Activated CD4-positive, alpha-beta T cell treated with anti-CD3 and anti-CD28 coated beads, Interleukin-2, amount 10 ng/mL, durations not matched to agents 7 days and 5 days (primary cell): ENCODE measurements at places on chromosomes 5 and 9. TPM values are rescaled to one million over a fixed set of nuclear protein-coding genes. Genes with fewer than 3 reads are reported as not detected.

GRCh38 chr9:130869250-130869649 is 27.4 kb downstream of the QRFP start:
- no peak for DNase-seq

- no peak for DNase-seq
Measured at GRCh38 chr9:21605489-21605931, 123.4 kb upstream of the IFNE start.

- DNase-seq = peak; percentile 16
Measured at GRCh38 chr9:88991066-88992034, at the start of gene S1PR3. TSS of gene S1PR3 (plus strand) at chr9:88991468. CDS start at chr9:89001201, 9,733 bp downstream.

DNA sequence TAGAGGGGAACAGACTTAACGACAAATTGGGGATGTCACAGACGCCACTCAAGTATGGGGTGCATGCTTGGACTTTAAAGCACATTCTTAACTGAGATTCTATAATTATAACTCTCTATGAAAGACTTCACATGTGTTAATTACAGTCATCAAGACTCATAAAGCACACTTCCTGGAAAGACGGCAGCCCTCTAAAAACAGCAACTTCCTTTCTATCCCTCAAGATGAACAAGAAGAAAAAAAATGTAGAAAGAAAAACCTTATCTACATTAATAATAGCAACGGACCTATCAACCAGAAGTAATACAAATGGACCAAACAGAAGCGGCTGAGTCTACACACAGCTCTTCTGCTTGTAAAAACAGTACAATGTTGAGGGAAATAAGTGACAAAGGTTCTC is 21.2 kb downstream of the GNAQ start:
- DNase-seq = no peak

The N4BP3 gene
- 1.3 TPM for total RNA-seq

GRCh38 chr9:34984049-34984448 is 5.5 kb upstream of the DNAJB5 start:
- peak; percentile 41 for DNase-seq

- no peak for DNase-seq
Measured at GRCh38 chr9:2524601-2525000, 97.0 kb upstream of the VLDLR start.

GRCh38 chr9:138075961-138076649 is 198.5 kb downstream of the CACNA1B start:
- DNase-seq = no peak

DNA sequence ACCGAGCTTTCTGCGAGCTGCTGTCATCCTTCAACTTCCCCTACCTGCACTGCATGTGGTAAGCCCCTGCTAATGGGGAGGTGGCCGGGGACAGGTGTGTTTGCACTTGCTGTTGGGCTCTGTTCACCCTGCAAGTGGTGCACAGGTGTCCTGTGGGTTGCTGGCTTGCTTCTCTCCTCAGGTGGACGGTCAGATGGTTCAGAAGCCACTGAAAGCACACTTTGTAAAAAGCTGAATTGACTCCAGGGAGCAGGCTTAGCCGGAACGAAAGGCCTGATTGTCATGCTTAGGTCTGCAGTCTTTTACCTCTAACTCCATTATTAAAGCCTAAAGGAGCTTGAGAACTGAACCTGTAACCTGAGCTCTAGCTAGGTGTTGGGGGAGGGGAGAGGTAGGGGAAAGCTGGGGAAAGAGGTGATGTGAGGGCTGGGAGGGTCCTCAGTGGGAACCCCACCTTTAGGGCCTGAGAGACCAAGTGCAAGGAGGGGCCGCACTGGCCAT is 37.6 kb downstream of the ACER2 start:
- DNase-seq = no peak

DNA sequence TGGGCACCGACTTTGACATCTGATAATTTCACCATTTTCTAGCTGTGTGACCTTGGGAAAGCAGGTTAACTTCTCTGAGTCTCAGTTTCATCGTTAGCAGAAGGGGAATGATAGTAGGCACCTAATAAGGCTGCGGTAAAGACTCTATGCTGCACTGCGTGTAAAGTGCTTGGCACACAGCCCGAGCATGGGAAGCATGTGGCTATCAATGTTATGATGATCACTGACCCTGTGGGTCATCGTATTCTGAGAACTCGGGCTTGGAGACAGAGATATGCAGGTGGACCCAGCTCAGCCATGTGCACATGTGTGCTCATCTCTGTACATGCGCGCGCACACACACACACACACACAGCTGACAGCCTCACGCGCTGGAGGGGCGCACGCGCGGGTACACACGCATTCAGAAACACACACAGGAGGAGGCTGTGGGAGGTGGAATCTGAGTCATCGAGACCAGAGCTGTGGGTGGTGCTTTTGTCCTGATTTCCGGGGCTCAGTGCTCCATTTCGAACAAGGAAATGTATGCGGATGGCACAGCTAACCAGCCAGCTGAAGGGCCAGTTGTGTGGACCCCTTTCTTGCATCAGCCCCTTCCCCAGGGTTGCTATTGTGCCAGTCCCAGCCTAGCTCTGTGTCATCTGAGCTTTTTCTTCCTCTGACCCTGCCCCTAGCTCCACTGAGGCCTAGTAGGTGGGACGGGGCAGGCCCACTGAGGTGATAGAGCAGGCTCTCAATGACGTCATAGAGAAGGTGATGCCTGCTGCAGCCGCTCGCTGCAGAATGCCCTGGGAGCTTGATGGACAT is 11.1 kb upstream of the ARAP3 start:
- peak; percentile 64 for DNase-seq

DNA sequence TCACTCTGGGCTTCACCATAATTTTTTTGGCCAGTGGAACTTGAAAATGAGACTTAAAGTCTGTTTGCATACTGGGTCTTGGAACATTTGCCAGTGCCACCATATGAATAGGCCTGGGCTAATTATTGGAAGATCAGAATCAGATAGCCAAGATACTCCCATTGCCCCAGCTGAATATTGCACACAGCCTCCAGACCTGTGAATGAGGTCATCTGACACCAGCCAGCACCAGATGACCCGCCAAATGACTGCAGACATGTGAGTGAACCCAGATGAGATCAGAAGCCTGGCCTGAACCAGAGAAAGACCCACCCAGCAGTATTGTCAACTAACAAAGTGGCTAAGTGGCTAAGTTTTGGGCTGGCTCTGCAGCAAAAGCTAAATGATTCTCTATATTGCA is 220.5 kb upstream of the MPDZ start:
- DNase-seq = no peak

GRCh38 chr5:97127727-97128126 is 14.7 kb downstream of the LIX1 start:
- no peak for DNase-seq

DNA sequence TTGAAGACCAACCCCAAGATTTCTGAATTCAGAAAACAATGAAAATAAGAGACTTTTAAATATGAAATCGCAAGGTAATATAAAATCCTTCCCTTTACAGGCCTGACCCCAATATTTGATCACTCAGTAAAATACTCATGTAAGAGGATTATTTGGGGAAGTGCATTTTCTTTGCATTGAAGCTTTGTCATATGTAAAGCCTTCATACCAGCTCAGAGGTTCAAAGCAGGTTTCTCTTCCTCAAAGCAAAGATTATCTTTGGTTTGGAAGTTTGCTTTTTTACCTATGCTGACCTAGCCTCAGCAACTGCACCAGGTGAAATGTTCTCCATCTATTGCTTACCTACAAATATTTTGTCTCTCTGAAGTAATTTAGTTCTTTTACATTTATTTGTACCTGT is 106.5 kb upstream of the PARP8 start:
- DNase-seq = no peak

The NELFB gene
- total RNA-seq = 66.6 TPM

- no peak for DNase-seq
Measured at GRCh38 chr5:147084702-147085101, 150.1 kb upstream of the STK32A start.

- no peak for DNase-seq
Measured at GRCh38 chr9:111992523-111992922, 95.9 kb downstream of the UGCG start.

- no peak for DNase-seq
Measured at GRCh38 chr9:90857091-90857490, 55.5 kb downstream of the SYK start.

The TMOD1 gene
- total RNA-seq = 0.45 TPM

DNA sequence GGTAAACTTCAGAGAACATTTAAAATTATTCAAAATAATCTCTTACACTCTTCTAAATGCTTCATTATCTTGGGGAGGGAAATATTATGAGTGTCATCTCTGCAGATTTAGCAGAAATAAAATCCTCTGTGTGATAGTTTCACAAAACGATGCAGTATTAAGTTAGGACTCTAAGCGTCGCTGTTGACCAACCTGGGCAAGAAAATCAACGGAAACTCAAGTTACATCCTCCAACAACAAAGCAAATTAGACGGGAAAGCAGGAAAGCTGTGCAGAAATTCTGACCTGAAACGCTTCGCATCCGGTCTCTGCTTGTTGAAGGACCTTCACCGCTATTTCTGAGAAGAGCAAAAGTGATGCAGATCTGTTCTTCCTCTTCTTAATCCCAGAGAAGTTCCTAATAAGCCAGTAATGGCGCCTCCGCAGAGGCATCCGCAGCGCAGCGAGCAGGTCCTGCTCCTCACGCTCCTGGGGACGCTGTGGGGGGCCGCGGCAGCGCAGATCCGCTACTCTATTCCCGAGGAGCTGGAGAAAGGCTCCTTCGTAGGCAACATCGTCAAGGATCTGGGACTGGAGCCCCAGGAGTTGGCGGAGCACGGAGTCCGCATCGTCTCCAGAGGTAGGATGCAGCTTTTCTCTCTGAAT is at the start of gene PCDHGA6:
TSS of gene PCDHGA6 (plus strand) at position 219 of the 645 bp plus-strand sequence. CDS start at position 412, 193 bp downstream.
- no peak for DNase-seq

The SGCD gene
- not detected for total RNA-seq

DNA sequence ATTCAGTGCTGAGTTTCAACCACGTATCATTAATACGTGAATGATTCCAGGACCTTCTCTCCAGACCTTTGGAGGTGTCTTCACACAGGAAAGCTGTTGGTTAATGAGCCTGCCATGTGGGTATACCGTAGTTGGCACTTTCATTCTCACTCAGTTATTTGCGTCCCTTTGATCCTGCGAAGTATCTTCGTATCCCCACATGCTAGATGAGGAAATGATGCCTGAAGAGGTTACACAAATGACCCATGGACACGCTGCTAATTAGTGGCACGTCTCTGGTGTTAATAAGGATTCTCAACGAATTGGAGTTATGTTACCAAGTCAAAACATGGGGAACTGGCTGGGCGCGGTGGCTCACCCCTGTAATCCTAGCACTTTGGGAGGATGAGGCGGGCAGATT is 65.7 kb upstream of the GNE start:
- no peak for DNase-seq

The MFAP3 gene
- total RNA-seq = 26.3 TPM
